ENCODE measurements at places on chromosomes 11 and 22.

- DNase-seq = no peak
These were observed 90.1 kb downstream of the CCDC83 start for GRCh38 chr11:85945296-85945695.

- no peak for DNase-seq
These were observed 868.5 kb upstream of the TENM4 start for GRCh38 chr11:80309301-80309700.

DNA sequence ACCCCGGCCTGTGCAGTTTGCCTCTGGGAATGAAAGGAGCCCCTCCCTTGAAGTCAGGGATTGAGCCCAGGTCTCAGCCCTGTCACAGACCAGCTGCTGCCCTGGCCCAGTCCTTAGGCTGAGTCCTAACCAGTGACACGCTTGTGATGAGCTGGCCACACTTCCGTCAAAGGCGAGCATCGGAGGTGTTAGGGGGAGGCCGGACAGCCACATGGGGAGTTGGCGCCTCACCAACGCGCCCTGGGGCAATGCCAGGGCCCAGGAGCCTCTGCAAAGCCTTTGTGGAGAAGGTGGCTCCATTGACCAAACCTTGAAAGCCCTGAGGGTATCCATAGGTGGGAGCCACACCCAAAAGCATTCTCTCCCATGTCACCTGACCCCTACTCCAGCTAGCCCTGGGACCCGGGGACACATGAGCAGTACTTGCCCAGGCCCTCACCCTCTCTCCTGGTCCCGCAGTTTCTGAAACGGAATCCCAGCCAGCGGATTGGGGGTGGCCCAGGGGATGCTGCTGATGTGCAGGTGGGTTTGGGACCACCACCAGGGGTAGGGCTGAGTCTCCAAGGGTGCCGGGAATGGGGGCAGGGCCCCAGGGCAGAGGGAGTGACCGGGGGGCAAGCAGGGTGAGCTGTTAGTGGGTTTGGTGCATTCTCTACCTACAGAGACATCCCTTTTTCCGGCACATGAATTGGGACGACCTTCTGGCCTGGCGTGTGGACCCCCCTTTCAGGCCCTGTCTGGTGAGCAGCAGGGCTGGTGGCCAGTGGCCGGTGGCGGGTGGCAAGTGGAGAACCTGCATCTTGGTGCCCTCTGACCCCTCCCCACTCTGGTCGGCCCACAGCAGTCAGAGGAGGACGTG, 3.7 kb downstream of the PTPRCAP start:
- DNase-seq = no peak

DNA sequence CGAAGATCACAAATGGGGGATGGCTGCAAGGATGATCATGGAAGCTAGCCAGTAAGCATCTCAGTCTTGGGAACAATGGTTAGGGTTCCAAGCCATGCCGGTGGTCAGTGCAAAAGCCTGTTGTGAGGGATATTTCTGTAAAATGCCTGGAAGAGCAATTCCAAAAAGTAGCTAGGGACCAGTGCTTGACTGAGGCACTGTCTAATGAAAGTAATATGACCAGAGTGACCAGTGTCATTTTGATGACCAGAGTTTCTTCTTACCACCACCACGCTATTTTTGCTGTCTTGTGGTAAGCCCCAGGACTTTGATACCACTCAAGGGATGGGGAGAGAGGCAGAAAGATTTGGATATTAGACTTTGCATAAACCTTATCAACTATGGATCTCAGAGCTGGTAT, 18.4 kb downstream of the GDPD4 start:
- DNase-seq = no peak

DNA sequence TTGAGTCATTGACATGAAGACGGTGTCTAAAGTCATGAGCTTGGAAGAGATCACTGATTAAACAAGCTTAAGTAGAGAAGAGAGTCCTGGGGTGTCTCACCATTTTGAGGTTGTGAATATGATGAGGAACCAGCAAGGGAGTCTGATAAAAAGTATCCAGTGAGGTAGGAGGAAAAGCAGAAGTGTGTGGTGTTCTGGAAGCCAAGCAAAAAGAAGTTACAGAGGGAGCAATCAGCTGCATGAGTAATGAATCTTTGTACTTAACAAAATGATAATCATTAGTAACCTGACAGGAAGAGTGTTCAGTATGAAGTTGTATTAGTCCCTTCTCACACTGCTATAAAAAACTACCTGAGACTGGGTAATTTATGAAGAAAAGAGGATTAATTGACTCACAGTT, 131.3 kb downstream of the C11orf87 start:
- DNase-seq = no peak

DNA sequence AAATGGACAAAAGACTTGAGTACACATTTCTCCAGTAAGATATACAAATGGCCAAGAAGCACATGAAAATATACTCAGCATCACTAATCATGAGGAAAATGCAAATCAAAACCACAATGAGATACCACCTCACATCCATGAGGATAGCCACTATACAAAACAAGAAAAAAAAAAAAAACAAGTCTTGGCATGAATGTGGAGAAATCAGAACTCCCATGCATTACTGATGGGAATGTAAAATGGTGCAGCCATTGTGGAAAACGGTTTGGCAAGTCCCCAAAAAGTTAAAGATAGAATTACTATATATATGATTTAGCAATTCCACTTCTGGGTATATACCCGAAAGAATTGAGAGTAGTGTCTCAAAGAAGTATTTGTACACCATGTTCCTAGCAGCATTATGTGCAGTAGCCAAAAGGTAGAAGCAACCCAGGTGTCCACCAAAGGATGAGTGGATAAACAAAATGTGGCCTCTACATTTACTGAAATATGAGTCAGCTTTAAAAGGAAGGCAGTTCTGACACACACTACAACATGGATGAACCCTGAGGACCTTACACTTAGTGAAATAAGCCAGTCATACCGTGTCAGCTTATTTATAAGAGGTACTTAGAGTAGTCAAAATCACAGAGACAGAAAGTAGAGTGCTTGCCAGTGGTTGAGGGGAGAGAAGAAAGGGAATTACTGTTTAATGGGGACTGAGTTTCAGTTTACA, 146.3 kb downstream of the WNT7B start:
- no peak for DNase-seq

- no peak for DNase-seq
These were observed 50.5 kb upstream of the FDX1 start for GRCh38 chr11:110379261-110379660.

DNA sequence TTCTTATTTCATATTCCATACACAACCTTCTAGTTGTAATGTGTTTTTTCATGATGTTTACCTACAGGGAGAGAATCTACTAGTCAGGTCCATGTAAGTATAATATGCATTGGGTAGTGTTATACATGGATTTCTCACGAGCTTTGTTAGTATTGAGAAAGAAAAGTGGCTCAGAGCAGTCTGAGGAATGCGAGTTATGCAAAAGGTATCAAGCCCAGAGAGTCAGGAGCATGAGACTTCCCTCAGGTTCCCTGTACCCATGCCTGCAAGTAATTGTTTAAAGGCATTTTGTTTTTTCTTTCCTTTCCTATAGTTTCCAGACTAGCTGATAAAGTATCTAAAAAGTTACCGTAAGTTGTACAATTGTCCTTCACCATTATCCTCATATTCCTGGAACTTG, 66.1 kb downstream of the STK33 start:
- DNase-seq = no peak

GRCh38 chr22:33898121-33898520, 22.2 kb downstream of the LARGE1 start:
- no peak for DNase-seq

- no peak for DNase-seq
These were observed 61.2 kb downstream of the CLPB start for GRCh38 chr11:72373163-72373562.

DNA sequence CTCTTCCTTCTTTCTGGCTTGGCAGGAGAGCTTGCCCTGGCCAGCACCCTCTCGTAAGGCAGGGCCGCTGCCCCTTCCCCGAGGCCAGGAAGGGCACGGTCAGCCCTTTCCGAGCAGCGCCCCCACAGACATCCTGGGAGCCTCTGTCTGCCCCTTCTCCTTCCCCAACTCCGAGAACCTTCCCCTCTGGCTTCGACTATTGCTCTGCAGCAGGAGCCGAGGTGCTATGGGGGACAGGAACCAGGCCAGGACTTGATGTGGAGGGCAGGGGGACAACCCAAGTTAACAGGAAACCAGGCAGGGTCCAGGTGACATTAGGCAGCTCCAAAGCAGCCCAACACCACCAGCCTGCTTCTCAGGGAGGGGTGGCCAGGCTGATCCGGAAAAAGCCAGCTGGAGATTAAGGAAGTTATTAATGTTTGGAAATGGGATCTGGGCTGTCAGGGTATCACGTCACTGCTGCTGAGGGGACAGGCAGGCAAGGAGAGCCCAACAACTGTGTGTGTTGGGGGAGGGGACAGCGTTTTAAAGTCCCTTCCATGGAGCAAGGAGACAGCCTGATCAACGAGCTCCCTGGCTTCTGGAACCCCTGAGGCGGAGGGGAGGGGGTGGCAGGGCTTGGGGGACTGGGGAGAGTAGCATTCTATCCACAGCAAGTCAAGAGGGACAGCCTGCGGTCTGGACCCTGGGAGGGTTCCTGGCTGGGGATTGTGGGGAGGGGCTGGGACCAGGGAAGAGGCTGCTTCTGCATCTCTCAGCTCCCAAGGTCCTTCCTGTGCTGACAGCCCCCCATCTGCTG, 27.3 kb downstream of the SYT7 start:
- no peak for DNase-seq

DNA sequence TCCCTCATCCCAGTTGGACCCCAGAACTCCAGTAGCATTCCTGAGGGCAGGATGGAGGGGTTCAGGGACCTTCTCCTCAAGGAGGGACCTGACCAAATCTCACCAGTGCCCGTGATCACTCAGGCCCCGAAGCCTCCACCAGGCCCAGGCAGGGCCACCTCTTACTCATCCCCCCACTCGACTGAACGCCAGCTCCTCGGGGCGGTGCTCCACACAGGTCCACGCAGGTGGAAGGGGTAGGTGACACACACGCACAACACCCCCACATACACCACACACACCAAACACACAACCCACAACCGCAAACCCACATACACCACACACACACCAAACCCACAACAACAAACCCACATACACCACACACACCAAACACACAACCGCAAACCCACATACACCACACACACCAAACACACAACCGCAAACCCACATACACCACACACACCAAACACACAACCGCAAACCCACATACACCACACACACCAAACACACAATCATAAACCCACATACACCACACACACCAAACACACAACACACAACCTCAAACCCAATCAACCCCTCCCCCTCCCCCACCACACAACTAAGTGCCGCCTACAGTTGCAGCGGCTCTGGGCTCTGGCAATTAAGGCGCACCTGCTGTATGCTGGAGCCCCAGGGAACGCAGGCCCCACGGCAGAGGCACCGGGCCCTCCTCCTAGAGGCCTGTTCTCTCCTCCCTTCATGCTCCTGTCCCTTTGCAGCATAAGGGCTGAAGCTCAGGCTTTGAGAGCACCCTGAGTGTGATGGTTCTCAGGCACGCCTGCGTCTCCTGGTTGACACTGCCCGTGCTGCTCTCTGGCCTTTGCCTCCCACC, 1318.1 kb downstream of the TBC1D22A start:
- no peak for DNase-seq

GRCh38 chr11:67611704-67612587, 5.2 kb downstream of the NDUFV1 start:
- no peak for DNase-seq

- DNase-seq = no peak
These were observed 31.6 kb upstream of the CAVIN3 start for GRCh38 chr11:6351782-6352382.

DNA sequence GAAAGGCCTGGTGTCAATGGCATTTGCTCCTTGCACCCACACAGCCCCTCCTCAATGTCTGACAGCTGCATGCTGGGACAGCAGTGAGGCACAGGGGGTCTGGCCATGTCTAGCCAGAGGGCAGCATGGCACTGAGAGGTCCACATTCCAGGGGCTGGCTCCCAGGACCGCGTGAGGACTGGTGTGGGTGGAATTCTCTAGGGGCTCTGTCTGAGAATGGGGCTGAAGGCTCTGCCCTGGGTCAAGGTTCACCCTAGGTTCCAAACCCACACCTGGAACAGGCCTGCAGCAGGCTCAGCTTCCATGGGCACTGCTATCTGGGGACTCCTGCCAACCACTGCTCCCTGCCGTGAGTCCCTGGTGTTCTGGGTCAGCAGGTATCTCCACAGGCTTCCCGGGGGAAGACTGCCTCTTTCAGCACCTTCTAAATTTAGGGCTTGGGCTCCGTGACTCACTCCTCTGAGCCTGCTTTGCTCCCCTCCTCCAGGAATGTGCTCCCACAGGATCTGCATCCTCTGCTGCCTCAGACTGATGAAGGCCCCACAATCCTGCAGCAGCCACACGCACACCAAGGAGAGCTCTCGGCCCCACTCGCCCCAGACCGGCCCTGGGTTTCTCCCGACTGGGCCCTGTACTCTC, 4.2 kb downstream of the STARD10 start:
- DNase-seq = no peak

DNA sequence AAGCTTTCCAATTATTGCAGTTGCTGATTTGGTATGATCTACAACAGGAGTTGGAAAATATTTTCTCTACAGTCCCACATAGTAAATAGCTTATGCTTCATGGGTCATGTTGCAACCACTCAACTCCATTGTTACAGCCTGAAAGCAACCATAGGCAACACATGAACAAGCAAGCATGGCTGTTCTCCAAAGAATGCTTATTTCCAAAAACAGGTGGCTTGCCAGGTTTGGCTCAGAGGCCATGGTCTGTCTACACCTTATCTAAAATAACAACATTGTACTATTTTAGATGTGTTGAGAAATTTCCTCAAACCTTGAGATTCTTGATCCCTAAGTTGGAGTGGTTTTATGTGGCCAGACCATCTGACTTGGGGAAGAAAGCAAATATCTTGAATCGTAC, 153.9 kb upstream of the MPPED2 start:
- no peak for DNase-seq

DNA sequence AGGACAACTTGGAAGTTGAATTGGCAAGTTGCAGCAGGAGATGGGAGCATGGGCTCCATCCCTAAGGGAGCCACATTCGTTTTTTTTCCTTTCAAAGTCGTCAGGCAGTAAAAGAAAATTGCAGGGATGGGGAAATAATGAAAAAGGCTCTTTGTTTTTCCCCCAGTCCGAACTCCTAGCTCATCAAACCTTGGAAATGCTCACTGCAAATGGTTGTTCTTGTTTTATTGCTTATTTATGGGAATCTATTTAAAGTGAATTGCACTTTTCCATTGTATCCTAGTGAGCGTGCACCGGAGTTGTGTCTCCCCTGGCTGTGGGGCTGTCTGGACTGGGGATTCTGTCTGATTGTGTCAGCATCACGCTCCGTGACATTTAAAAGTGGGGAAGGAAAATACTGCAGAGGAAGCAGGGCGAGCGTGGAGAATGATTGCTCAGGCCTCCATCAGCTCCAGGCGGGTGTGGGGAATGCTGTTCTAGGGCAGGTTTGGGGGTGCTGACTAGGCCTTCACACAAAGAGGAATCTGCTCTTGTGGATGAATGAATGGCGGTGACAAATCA, 306.4 kb downstream of the KIRREL3 start:
- no peak for DNase-seq

GRCh38 chr11:71991494-71991893, 7.2 kb upstream of the IL18BP start:
- no peak for DNase-seq

All from stimulated activated CD8-positive, alpha-beta memory T cell treated with anti-CD3 and anti-CD28 coated beads, Interleukin-7, amount 100 ng/mL, for 1 hour (primary cell).